ENCODE measurements at places on chromosomes 12 and 14.
A peak's percentile ranks its signal among the peaks of the same experiment; 100 is the strongest.

DNA sequence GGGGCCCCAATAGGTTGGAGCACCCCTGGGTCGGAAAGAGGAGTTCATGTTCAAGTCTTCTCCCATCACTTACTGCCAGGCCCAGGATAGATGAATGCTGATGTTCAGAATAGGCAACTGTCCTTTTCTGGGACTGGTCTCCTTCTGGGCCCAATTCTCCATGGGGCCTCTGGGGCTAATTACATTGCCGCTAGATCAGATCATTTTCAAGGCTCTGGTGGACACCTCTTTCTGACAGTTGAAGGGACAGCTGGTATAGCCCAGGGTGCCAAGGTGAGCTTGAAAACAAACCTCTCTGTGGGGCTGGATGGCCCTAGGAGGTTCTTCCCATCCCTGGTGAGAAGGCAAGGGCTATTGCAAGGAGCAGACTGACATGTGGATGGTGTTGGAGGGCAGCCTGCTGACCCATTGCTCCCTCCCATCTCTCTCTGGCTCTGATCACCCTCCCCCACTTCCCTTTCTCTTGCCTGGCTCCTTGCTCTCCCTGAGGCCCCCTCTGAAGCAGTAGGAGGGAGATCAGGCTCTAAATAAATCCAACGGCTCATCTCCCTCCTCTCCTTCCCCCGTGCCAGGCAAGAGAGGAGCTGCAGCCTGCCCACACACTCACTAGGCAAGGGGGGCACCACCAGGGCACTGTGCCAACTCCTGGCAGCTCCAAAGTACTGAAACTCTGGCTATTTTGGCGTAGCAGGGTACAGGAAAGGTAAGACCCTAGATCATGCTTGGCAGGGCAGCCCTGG is 1.9 kb downstream of the CACNB3 start:
- DNase-seq: no peak

- DNase-seq: no peak
These were observed 104.6 kb upstream of the ATF1 start for GRCh38 chr12:50659260-50659659.

DNA sequence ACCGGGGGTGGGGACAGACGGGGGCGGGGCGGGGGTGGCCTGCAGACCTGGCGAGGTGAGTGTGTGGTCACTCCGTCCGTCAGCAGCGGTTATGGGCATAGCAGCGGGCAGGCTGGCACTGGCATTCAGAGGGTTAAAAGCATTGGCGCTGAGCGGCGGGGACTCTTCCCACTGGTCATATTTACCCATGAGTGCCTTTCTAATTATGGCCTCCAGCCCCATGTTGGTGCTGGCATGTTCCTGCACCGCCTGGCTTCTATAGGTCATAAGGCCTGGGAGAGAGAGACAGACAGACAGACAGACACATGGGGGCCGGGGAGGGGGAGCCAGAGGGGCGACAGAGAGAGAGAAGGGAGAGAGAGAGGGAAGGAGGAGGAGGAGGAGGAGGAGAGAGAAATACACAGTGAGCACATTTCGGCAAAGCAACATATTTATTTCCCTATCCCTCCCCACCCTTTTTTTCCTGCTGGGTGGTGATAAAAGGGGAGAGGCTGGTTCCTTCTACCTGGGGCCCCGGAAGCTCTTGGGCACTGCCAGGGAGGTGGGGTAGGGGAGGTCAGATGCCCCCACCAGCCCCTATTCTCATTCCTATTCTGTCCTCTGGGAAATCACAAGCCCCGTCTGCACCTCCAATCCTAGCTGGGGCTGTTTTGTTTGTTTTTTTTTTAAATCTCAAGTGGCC is 32.6 kb downstream of the RFLNA start:
- DNase-seq: no peak

DNA sequence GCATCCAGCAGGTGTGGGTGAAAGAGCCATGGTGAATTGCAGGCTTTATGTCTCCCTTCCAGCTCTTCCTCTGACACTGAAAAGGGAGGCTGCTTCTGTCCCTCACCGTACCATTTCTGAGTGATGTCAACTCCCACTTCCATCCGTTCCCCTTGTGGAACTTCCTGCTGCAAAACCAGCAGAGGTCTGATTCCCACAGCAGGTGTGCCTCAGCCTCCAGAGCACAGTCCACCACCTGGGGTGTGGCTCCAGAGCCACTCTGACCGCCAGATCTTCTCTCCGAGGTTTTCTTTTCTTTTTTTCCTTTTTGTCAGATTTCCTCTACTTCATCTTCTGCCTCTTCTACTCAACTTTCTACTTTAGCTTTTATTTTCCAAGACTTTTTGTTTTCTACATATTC is 62.7 kb downstream of the CDC42BPB start:
- no peak for DNase-seq

- peak; percentile 33 for DNase-seq
These were observed 143.7 kb upstream of the DCN start for GRCh38 chr12:91326058-91327027.

DNA sequence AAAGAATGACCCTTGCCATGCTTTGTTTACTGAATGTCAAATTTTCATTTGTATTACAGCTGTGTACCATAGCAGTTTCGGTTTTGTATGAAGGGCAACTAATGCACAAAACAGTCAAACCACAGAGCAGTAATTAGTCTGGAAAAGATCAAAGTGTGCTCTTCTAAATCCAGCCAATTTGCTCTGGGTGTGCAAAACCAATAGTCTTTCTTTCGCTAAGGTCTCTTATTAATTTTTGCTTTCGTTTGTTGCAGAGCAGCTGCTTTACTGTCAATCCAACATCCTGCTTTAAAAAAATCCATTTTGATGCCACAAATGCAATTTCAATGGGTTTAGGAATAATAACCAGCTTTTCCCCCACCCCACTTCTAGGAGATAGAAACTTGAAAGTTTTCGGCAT is 114.2 kb downstream of the BRMS1L start:
- DNase-seq: no peak

- no peak for DNase-seq
These were observed 46.0 kb downstream of the ITPR2 start for GRCh38 chr12:26786865-26787514.

DNA sequence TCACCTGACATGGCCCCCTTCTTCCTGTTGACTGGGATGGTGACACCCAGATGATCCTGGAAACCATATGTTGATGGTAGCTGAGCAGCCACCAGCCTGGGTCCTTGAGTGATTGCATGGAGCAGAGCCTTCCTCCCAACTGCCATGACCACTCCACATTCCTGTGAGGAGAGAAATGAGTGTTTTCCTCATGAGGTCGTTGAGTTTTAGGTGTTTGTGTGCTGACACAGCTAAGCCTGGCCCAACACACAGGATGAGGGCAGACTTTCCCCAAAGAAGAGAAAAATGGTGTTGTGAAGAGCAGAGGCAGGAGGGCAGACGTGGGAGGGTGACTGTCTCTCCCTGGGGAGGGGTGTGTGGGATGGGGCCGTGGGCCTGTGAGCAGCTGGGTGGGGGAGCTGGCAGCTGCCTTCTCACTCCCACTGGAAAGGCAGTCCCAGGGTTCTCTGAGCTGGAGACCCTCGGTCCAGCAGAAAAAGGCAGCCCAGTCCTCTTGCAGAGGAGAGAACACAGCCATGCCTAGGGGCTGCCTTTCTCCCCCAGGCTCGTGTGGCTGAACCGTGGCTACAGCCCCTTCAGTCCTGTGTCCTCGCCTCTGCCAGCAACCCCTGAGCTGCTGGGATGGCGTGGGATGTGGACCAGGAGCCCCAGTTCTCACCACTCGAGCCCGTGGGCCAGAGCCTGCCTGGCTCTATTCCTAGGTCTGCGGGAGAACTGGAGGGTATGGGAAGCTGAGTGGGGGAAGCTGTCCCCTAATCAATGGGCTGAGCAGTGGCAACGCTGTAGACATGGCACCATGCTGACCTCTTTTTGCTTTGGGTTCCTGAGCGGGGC is 257.0 kb downstream of the ADGRD1 start:
- no peak for DNase-seq

- DNase-seq: no peak
These were observed 9.0 kb upstream of the NUMB start for GRCh38 chr14:73467377-73467776.

- DNase-seq: no peak
These were observed 173.7 kb downstream of the CAND1 start for GRCh38 chr12:67442896-67443295.

GRCh38 chr14:99899578-99900178 is 106.5 kb downstream of the EML1 start:
- DNase-seq: peak; percentile 15

- no peak for DNase-seq
These were observed 8.3 kb downstream of the XPOT start for GRCh38 chr12:64412459-64412858.

GRCh38 chr12:131348646-131349045 is 362.2 kb upstream of the SFSWAP start:
- no peak for DNase-seq

GRCh38 chr12:27014859-27015729 is 910 bp upstream of the TM7SF3 start:
- no peak for DNase-seq

- DNase-seq: no peak
These were observed 16.9 kb downstream of the LRCOL1 start for GRCh38 chr12:132593521-132593920.

DNA sequence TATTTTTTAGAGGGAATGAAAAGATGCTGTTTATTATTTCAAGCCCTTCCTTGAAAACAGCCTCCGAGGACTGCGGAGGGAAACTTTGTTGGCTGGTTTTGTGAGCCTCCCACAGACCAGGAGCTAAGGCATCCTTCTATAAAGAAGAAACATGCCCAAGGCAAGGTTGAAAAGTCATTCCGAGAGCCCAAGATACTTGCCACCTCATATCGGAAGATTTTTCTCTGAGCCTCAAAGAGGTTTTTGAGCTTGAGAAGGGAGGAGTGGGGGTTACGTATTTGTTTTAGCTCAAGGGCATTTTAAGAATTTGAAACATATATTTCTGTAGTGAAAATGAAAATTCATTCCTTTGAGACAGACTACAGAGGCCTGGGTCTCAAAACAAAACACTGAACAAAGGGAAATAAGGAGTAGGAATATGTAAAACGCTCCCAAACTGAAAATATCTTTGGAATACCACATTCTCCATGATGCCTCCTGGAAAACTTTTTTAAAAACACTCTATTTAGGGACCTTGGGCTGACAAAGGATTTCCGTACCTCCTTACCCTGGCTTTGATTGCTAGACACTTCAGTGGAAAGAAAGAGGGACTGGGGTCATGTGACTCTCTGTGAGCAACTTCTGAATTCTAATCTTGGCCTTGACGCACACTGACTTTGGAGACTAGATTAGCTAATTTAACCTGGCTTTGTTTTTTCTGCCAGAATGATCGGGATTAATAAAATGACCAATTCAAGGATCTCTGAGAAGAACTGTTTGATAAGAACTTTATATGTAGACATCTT is 180.9 kb downstream of the SRGAP1 start:
- no peak for DNase-seq

GRCh38 chr14:86052868-86053267 is 522.9 kb downstream of the FLRT2 start:
- DNase-seq: no peak

- DNase-seq: peak; percentile 62
These were observed 45.6 kb downstream of the STAB2 start for GRCh38 chr12:103632554-103633216.
